NCI-H2171 treated with DMSO at 0.1 percent for 48 hours (cell line): ENCODE measurements at places on chromosomes 6 and 20.

- DNase-seq, result peak; percentile 73
These were observed 50.5 kb upstream of the CSE1L start for GRCh38 chr20:48995589-48995988.

- no peak for DNase-seq
These were observed 212.6 kb upstream of the MOCS1 start for GRCh38 chr6:40146902-40147301.

DNA sequence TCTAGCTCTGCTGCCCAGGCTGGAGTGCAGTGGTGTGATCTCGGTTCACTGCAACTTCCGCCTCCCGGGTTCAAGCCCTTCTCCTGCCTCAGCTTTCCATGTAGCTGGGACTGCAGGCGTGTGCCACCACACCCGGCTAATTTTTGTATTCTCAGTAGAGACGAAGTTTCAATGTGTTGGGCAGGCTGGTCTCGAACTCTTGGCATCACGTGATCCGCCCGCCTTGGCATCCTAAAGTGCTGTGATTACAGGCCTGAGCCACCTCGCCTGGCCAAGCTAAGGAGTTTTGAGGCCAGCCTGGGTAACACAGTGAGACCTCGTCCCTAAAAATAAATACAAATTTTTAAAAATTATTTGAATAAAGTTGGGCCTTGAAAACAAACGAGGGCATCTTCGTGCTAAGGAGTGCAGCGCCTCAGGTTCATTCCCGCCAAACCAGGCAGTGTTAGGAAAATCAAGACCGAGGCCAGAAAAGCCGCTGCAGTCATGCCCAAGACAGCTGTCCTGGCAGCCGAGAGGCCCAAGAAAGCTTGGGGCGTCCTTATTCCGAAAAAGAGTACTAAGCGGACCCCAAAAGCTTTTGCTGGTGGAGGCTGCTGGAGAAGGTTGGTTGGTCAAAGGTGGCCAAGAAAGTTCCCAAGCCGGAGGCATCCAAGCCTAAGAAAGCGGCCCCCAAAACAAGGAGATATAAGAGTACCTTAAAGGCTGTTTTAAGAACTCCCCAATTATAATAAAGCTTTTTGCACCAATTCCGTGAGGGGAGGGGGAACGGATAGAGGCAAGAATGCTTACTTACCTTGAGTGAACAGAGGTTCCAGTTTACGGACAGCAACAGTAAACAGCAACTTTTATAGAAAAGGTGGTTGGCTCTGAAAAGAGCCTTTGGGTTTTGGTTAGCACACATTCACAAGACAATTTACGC, 109.0 kb downstream of the HFE start:
- DNase-seq, result no peak

- no peak for DNase-seq
These were observed 79.7 kb downstream of the ELOVL5 start for GRCh38 chr6:53268858-53269608.

DNA sequence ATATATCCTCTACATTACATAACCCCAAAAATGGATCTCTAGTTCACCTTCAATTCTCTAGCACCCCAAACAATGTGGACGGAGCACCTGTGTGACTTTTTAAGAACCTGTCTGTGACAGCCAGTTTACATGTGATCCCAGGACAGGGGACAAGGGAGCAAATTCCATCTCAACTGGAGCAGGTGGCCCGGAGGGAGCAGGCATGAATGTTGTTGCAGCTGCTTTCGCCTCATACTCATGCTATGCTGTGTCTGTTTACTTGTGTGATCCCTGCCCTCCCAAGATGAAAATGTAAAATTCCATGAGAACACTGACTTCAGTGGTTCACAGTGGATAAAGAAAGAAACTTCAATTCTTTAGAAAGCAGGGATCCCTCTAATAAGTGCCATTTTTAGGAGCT, 600.3 kb downstream of the CDH26 start:
- no peak for DNase-seq

DNA sequence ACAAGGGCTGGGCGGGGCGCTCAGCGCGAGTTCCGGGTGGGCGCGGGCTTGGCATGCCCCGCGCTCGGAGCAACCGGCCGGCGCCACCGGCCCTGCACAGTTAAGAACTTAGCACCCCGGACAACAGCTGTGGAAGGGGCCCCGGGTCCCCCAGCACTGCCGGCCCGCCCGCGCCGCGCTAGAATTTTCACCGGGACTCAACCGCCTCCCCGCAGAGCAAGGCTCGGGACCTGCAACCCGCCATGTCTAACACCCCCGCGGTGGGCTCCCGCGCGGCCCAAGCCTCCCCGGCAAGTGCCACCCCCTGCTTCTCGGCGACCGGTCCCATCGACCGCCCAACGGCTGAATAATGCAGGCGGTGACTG, 5.2 kb upstream of the PSMG4 start:
- no peak for DNase-seq

DNA sequence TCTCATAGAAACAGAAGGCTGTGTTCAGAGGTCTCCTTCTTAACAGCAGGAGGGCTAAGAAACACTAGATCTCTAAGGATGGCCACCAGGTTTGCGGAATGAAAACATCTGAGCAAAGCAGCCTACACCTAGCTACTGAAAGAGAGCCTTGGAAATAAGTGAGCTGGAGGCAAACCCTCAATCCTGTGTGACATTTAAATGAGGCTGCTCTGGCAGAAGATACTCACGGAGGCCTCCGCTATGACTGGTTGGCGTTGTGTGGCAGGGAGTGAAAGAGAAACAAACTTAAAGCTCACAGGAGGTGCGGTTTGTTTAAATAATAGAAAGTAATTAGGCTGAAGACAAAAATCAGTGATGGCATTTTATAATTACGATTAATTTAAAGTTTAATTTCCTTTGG, 162.0 kb upstream of the RNF217 start:
- DNase-seq, result no peak

- no peak for DNase-seq
These were observed 744 bp downstream of the VSX1 start for GRCh38 chr20:25081065-25081729.

DNA sequence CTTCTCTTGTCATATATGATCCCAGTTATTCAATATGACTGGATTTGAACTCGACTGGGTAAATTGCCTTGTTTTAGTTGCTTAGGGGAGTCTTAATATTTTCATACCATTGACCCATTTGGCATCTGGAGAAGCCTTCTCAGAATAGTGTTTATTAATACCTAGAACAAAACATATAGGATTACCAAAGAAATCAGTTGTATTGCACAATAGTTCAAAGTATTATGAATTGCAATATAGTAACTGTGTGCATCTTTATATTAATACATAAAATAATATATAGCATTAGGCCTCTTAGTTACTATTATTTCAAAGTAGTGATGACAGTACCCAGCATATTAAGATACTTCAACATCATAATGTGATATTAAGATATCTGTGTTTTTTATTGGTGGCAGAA, 177.8 kb downstream of the PLCB4 start:
- DNase-seq, result no peak

DNA sequence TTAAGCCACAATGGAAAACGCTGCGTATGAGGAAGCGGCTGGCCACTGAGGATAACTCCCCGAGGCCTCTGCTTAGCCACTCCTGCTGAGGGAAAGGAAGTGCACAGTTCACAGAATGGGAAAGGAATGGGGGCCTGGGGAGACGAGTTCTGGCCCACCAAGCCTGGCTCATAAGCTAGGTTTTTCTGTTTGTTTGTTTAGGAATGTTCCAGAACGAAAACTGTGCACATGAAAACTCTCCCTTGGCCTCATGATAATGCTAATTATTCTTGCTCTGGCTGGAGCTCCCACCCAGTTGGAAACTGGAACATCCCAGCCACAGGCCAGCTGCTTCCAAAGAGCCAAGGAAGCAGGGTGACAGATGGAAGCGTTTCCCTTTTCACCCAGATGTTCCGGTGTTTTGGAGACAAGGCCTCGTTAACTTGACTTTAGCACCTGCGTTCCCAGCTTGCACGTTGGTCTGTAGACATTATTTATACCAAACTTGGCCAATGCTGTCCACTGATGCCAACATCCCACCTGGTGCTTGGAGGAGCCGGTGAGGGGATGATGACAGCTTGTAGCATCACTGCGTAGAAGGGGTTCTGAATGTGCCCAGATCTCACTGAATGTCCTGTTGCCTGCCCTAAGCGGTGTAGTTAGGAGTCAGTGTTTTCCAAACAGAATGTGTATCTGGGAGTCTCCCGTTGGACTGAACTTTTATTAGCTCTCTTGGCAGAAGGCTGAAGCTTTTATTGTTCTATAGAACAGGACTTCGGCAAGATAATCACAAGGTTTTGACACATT, 34.5 kb downstream of the APCDD1L start:
- peak; percentile 98 for DNase-seq

DNA sequence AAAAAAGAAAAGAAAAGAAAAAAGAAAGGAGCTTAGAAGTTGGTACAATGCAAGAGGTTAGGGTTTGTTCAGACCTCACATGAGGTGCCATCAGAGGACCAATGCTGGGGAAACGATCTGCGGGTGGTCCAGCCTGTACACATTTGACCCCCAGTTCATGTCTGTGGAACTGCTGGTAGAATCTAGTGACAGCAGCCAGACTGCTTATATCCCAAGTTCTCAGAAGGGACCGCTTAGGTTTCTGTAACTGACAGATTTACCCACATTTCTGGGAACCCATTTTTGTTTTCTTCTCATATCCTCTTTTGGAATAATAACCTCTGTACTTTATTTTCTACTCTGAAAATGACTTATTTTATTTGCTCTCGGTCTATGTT, 4.7 kb downstream of the PPP1R18 start:
- no peak for DNase-seq

DNA sequence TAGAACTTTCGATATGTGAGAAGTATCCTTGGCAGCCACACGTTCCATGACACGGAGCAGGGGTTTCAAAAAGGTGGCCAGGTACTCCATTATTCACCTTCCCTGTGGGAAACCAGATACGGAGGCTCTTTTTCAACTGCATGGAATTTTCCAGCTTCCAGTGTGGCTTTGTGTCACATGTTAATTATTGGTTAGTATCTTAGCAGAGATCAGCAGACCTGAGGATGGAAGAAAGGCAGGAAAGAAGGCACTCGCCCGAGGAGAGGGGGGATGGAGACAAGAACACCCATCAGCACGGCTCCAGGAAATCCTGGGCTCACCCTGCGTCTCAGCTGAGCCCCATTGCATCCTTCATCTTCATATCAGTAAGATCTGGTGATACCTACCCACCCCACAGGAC, 115.5 kb downstream of the PXDC1 start:
- no peak for DNase-seq

- DNase-seq, result no peak
These were observed 184.2 kb upstream of the SPTLC3 start for GRCh38 chr20:12824328-12825225.

- DNase-seq, result no peak
These were observed 59.6 kb upstream of the NXT1 start for GRCh38 chr20:23290761-23291574.

GRCh38 chr20:25340380-25340779, 50.3 kb downstream of the ABHD12 start:
- DNase-seq, result no peak

DNA sequence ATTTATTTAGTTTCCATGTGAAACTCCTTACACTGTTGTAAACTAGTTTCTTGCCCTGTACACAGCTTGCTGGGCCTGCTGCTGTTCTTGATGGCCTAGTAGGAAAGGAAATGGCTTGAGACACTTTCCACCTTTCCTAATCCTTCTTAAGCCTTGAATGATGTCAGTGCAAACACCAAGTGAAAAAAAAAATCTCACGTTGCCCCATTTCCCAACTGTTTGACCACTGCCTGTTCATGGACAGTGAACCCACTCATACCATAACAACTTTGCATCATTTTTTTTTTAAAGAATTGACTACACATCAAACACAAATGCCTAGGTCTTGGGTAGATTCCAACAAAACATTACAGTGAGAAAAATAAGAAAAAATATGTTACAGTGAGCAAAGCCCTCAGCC, 653.6 kb upstream of the FLRT3 start:
- DNase-seq, result no peak

DNA sequence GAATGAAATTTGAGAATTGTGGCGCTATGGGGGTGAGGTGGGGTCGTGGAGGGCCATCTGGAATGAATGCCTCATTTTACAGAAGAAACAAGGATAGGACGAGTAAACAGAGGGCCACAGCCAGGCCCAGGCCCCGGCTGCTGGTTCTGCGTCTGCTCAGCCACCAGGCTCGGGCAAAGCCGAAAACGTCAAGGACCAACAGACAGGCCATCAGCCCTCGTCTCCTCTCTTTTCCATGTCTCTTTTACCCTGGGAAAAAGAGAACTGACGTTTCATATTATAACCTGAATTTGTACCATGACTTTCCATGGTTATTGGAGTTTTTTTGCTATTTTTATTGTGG, 212.4 kb upstream of the ARID1B start:
- no peak for DNase-seq

GRCh38 chr6:25132934-25133333, 146.2 kb upstream of the CARMIL1 start:
- no peak for DNase-seq
